Body of pancreas (tissue), 4 donors: ENCODE measurements at places on chromosomes 2 and 18.

DNA sequence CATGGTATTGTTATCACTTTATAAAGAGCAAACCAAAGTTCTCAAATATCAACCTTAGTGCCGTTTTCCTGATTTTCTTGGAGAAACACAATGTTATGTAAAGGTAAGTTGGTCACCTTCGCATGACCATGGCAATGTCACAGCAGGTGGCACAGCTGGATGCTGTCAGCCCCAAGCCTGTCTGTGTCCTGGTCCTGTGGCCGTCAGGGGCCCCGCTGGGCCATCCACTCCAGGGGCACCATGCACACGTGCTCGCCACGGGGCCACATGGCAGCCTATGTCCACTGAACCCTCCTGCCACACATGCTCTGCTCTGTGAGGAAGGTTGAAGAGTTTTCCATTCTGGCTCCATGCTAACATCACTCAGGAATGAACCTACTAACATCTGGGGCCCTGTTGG, 85.9 kb downstream of the EIPR1 start:
- DNase-seq, result no peak
- H3K27me3 ChIP-seq, result no peaks in the 10 kb centered on the region
- H3K4me3 ChIP-seq, result no peak overlapping the region

GRCh38 chr18:1455605-1456004, 550.9 kb downstream of the ADCYAP1 start:
- H3K36me3 ChIP-seq, result no peaks in the 10 kb centered on the region
- no peak for DNase-seq
- H3K4me1 ChIP-seq, result no peaks in the 10 kb centered on the region
- no peak overlapping the region for H3K27ac ChIP-seq

GRCh38 chr2:176035013-176035691, 33.1 kb upstream of the LNPK start:
- no peaks in the 10 kb centered on the region for H3K4me1 ChIP-seq
- DNase-seq, result no peak
- H3K36me3 ChIP-seq, result no peaks in the 10 kb centered on the region
- no peak overlapping the region for H3K27ac ChIP-seq
- H3K27me3 ChIP-seq, result no peaks in the 10 kb centered on the region

GRCh38 chr2:19667085-19667484, 234.7 kb downstream of the TTC32 start:
- H3K27me3 ChIP-seq, result no peaks in the 10 kb centered on the region
- H3K27ac ChIP-seq, result no peak overlapping the region
- H3K4me3 ChIP-seq, result no peak overlapping the region
- DNase-seq, result no peak
- H3K4me1 ChIP-seq, result no peaks in the 10 kb centered on the region

GRCh38 chr18:2871111-2871720, 24.4 kb downstream of the EMILIN2 start:
- H3K4me3 ChIP-seq, result no peak overlapping the region
- H3K36me3 ChIP-seq, result no peaks in the 10 kb centered on the region
- H3K27me3 ChIP-seq, result no peaks in the 10 kb centered on the region
- H3K27ac ChIP-seq, result no peak overlapping the region

DNA sequence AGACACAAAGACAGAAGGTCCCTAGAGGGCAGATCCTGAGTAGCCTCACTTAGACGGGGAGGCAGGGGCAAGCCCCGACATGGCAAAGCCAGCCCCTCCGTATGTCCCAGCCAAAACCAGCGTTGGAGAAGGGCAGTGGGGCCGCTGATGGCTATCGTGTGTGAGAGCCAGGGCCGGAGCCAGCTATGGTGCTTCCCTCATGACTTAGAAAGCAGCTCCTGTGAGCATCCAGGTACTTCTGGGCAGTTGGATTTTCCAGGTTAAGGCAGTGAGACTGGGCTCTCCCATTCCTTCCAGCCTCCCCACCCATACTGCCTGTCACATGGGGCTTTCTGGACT, 31.2 kb upstream of the ROCK2 start:
- H3K36me3 ChIP-seq, result no peaks in the 10 kb centered on the region
- no peak for DNase-seq
- peaks cover 25% of the 10 kb centered on the region for H3K4me1 ChIP-seq
- no peak overlapping the region for H3K27ac ChIP-seq
- no peak overlapping the region for H3K4me3 ChIP-seq

GRCh38 chr2:88885679-88886416, 194.4 kb downstream of the RPIA start:
- H3K27ac ChIP-seq, result no peak overlapping the region
- no peaks in the 10 kb centered on the region for H3K4me1 ChIP-seq
- no peak overlapping the region for H3K4me3 ChIP-seq
- no peaks in the 10 kb centered on the region for H3K36me3 ChIP-seq
- no peaks in the 10 kb centered on the region for H3K27me3 ChIP-seq
- no peak for DNase-seq

DNA sequence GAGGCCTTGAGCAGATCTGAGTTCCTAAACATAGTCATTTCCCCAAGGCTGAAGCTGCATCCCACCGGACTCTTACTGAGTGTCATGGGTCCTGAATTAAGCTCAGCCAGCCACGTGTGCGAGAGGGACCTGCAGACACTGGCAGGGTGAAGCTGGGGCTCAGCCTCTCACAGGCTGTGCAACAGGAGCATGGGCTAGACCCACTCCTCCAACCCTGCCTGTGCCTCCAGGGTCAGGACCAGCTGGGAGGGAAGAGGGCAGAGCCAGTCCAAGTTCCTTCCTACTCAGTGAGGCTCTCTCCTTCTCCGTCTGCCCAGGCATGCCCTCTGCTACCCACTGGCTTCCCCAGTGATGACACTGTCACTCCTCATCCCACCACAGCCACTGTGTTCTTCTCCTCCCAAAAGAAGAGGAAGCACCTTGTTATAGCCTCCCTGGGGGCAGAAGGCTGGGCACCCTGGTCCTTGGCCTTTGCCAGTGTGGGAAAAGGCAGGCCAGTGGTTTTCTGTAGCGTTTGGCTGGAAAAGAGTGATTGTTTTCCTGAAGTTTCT, 78.9 kb downstream of the KCNF1 start:
- H3K4me3 ChIP-seq, result no peak overlapping the region
- DNase-seq, result no peak
- H3K27ac ChIP-seq, result no peak overlapping the region
- no peaks in the 10 kb centered on the region for H3K27me3 ChIP-seq

- no peak for DNase-seq
- H3K4me1 ChIP-seq, result peaks cover 5% of the 10 kb centered on the region
- H3K27me3 ChIP-seq, result no peaks in the 10 kb centered on the region
- no peak overlapping the region for H3K4me3 ChIP-seq
Measured at GRCh38 chr2:192465141-192465540, 270.4 kb upstream of the TMEFF2 start.

- no peaks in the 10 kb centered on the region for H3K36me3 ChIP-seq
- no peak for DNase-seq
- no peaks in the 10 kb centered on the region for H3K27me3 ChIP-seq
- no peak overlapping the region for H3K27ac ChIP-seq
Measured at GRCh38 chr2:170190172-170190571, 12.2 kb downstream of the MYO3B start.

DNA sequence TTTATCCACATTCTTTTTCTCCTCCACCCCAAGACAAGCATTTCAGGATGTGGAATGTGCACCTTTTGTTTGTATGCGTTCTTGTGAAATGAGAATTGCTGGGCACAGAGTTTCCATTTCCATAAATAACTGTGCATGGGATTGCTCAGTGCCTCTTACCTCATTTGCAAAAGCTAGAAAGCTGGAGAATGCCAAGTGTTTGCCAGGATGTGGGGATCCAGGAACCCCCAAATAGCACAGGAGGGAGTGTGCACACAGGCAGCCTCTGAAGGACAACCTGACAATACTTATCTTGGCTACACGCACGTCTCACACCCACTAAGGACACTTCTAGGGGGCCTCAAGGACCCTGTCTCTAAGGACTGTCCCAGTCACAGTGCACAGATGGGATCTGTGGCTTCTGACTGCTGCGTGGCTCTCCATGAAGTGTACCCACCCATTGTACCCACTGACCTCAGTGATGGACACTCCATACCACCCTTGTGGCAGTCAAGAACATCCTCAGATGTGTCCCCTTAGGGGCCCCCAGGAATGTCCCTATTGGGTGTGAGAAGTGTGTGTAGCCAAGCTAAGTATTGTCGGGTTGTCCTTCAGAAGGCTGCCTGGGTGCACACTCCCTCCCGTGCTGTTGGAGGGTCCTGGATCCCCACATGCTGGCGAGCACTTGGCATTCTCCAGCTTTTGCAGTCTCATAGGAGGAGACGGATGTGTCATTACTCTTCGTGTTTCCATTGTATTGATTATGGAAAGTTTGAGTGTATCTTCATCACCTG, 38.4 kb downstream of the CAPN13 start:
- no peak overlapping the region for H3K27ac ChIP-seq
- no peaks in the 10 kb centered on the region for H3K4me1 ChIP-seq
- H3K4me3 ChIP-seq, result no peak overlapping the region
- DNase-seq, result no peak

GRCh38 chr2:232779934-232780333, 3.6 kb upstream of the KCNJ13 start:
- no peaks in the 10 kb centered on the region for H3K36me3 ChIP-seq
- no peak overlapping the region for H3K4me3 ChIP-seq
- peak; percentile 71 for DNase-seq
- H3K4me1 ChIP-seq, result peaks cover 26% of the 10 kb centered on the region
- H3K27ac ChIP-seq, result no peak overlapping the region

- DNase-seq, result no peak
- H3K36me3 ChIP-seq, result no peaks in the 10 kb centered on the region
- H3K4me3 ChIP-seq, result no peak overlapping the region
- H3K27me3 ChIP-seq, result no peaks in the 10 kb centered on the region
Measured at GRCh38 chr2:131419441-131419840, 55.5 kb upstream of the RAB6D start.

- H3K4me3 ChIP-seq, result no peak overlapping the region
- H3K27me3 ChIP-seq, result no peaks in the 10 kb centered on the region
- peak; percentile 39 for DNase-seq
- H3K4me1 ChIP-seq, result no peaks in the 10 kb centered on the region
Measured at GRCh38 chr18:46148810-46149209, 44.6 kb downstream of the HAUS1 start.

DNA sequence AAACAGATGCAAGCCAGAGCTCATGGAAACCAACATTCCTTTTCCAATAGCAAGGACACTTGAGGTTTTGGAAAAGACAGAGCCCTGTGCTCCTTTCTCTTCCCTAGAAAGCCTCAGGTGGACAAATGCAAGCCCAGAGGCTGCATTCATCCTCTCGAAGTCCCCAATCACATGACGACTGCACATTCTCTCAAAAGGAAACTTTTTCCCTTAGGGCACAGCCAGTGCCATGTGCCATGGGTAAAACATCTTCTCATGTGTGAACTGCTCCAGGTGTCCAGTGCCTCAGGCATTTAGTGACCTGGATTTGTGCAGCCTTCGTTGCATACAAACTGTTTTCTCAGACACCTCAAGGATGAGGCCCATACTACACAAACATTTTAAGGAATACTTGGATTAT, 140.7 kb downstream of the LAMA1 start:
- H3K4me1 ChIP-seq, result peaks cover 11% of the 10 kb centered on the region
- H3K27me3 ChIP-seq, result no peaks in the 10 kb centered on the region
- DNase-seq, result peak; percentile 55
- no peak overlapping the region for H3K4me3 ChIP-seq
- no peaks in the 10 kb centered on the region for H3K36me3 ChIP-seq

DNA sequence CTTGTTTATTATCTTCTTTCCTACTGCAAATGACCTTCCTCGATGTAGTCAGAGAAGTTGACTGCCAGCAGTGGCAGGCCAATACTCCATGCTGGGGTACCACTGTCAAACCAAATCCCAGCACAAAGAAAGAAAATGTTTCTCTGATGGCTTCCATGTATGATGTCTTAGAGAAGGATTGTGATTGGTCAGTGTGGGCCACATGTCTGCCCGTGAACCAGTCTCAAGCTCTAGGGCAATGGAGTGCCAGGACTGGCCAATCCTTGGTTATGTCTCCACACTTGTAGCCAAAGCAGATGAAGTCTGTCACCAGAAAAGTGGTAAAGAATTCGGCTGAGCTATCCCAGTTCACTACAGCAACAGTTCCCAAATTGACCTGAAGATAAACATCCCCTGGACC, 17.6 kb upstream of the SMAD4 start:
- H3K4me3 ChIP-seq, result no peak overlapping the region
- H3K36me3 ChIP-seq, result no peaks in the 10 kb centered on the region
- peaks cover 2% of the 10 kb centered on the region for H3K4me1 ChIP-seq
- no peaks in the 10 kb centered on the region for H3K27me3 ChIP-seq

GRCh38 chr2:235768606-235769005, 274.8 kb downstream of the AGAP1 start:
- no peaks in the 10 kb centered on the region for H3K4me1 ChIP-seq
- no peaks in the 10 kb centered on the region for H3K36me3 ChIP-seq
- H3K27ac ChIP-seq, result no peak overlapping the region
- no peak for DNase-seq

- no peak overlapping the region for H3K4me3 ChIP-seq
- no peak overlapping the region for H3K27ac ChIP-seq
- no peaks in the 10 kb centered on the region for H3K36me3 ChIP-seq
- no peaks in the 10 kb centered on the region for H3K27me3 ChIP-seq
- DNase-seq, result no peak
- H3K4me1 ChIP-seq, result peaks cover 52% of the 10 kb centered on the region
Measured at GRCh38 chr2:168192839-168193616, 54.4 kb downstream of the STK39 start.

GRCh38 chr18:59052965-59053820, 86.5 kb upstream of the SEC11C start:
- H3K4me1 ChIP-seq, result peaks cover 26% of the 10 kb centered on the region
- H3K27me3 ChIP-seq, result no peaks in the 10 kb centered on the region
- H3K27ac ChIP-seq, result peak overlapping the region; percentile 61
- peak; percentile 29 for DNase-seq
- H3K4me3 ChIP-seq, result no peak overlapping the region

DNA sequence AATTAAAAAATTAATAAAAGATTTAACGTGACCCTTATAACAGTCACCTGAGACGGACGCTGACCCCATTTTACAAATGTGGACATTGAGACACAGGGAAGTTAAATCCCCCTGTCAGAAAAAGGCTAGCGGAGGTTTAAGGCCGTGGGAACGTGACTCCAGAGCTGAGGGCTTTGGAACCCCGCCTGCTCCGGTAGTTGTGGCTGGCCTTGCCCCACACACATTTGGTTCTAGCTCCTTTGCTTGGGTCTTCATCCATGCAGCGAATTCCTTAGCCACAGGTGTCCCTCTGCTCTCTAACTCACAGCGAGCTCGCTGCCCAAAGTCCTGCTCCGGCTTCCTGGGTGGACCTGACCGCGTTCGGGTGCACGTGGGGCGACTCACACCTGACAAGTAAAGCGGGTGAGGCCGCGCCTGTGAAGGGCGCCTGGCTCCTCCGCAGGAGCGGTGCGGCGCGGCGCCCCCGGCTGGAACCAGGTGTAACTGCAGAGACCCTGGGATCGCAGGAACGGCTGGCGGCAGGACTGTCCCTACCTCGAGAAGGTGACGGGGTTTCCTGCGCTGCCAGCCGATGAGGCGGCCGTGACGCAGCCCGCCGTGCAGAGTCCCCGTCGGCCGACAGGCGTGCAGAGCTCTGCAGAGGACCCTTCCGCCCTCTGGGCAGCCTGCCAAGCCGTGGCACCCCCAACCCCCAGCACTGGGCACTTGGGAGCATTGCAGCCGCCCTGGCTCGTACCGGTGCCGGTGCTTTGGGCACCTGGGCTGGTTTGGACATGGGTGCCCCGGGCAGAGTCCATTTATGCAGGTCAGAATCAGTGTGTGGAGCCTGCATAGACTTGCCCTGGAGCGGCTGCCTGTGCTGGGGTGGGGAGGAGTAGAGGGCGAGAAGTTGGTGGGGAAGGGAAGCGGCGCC, 2.4 kb upstream of the PROC start:
- no peak overlapping the region for H3K4me3 ChIP-seq
- DNase-seq, result peak; percentile 85
- H3K27ac ChIP-seq, result peak overlapping the region; percentile 41
- H3K4me1 ChIP-seq, result peaks cover 33% of the 10 kb centered on the region
